Peyer's patch (tissue), 4 donors: ENCODE measurements at places on chromosomes 5 and 9. TPM values are rescaled to one million over a fixed set of nuclear protein-coding genes. Genes with fewer than 3 reads are reported as not detected.

The GNA14 gene
- total RNA-seq, result 6.7 TPM

The IL13 gene
- total RNA-seq, result not detected

The GABBR2 gene
- not detected for total RNA-seq

The SPINK4 gene
- total RNA-seq, result 297 TPM

GRCh38 chr5:94304146-94304545 lies 314.3 kb downstream of the KIAA0825 start:
- no peaks in the 10 kb centered on the region for H3K36me3 ChIP-seq
- no peak overlapping the region for H3K4me3 ChIP-seq

DNA sequence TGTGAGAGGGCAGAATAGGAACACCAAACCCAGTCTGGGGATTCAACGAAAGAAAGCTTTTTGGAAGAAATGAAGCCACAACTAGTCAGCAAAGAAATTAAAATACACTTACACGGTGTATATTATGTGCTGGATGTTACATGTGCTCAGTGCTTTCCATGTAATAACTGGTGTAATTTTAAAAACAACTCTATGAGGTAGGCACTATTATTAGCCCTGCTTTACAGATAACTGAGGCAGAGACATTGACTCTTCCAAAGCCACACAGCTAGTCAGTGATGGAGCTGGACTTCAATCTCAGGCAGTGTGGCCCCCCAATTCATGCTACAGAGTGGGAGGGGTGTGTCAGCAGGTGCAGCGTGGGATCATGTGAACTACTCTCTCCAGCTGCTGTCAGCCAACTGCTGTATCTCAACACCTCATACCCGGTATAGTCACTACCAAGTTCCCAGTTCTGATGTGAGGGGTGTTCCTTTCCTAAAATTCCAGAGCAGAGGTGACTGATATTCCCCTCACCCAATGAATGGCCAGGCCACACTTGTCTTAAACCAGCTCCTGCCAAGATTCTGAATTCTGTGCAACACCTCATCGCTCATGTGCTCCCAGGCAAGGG lies 33.8 kb upstream of the TJP2 start:
- no peaks in the 10 kb centered on the region for H3K27me3 ChIP-seq
- no peak overlapping the region for H3K4me3 ChIP-seq
- H3K27ac ChIP-seq, result no peak overlapping the region
- no peaks in the 10 kb centered on the region for H3K36me3 ChIP-seq
- peak; percentile 13 for DNase-seq

- no peaks in the 10 kb centered on the region for H3K27me3 ChIP-seq
- DNase-seq, result no peak
- H3K36me3 ChIP-seq, result no peaks in the 10 kb centered on the region
- H3K4me3 ChIP-seq, result no peak overlapping the region
- peaks cover 10% of the 10 kb centered on the region for H3K4me1 ChIP-seq
- H3K27ac ChIP-seq, result peak overlapping the region; percentile 13
Measured at GRCh38 chr5:150159741-150160179, 4.1 kb upstream of the PDGFRB start.

DNA sequence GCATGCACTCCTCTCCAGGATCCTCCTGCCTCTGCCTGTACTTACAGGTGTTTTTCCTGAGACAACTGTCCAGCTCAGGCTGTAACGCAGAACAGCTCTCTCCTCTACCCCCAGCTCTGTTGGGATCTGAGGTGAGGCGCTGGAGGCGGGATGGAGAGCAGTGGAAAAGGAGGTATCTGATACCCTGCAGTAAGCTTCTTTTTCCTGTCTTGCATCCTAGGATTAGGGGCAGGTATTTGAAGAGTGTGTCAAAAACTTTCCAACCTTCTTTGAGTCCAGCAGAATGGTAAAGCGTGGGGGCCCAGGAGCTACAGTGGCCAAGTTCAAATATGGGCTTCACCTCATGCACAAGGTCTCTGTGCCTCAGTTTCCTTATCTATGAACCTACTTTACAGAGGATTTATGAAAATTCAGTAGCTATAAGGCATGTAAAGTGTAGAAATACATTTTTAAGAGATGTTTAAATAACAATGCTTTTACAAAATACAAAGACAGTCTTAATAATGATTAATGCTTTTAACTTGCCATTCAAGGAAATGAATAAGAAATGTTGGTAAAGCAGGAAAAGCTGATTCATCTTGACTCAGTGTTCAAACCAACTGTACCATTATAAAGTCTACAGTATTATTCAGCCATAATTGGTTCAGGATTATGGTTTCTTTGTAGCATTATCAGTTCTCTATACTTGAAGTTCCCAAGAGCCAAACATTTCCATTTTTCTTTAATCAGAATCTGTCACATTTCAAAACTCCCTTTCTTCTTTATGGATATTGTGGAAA lies 26.1 kb downstream of the MAP1B start:
- no peaks in the 10 kb centered on the region for H3K36me3 ChIP-seq
- no peaks in the 10 kb centered on the region for H3K4me1 ChIP-seq
- no peak overlapping the region for H3K4me3 ChIP-seq
- DNase-seq, result no peak
- H3K27ac ChIP-seq, result no peak overlapping the region

DNA sequence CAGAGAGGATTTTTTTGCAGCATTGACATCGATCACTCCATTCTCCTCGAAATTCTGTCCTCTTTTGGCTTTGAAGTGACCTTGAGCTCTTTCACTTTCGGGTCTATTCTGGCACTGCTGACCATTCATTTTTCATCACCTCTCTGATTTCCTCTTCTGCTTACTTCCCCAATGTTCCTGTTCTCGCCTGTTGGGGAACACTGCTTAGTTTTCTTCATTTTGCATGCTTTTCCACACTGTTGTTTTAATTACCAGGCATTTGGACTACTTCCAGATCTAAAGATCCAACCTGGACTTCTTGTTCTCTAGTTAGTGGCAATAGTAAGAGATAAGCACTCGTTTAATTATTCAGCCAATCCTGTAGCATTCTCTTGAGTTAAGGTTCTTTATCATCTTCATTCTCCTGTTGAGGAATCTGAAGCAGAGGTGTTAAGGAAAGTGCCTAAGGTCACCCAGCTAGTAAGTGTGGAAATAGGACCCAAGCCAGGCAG lies 53.4 kb downstream of the MAN2A1 start:
- H3K27me3 ChIP-seq, result no peaks in the 10 kb centered on the region
- no peaks in the 10 kb centered on the region for H3K36me3 ChIP-seq
- no peaks in the 10 kb centered on the region for H3K4me1 ChIP-seq

DNA sequence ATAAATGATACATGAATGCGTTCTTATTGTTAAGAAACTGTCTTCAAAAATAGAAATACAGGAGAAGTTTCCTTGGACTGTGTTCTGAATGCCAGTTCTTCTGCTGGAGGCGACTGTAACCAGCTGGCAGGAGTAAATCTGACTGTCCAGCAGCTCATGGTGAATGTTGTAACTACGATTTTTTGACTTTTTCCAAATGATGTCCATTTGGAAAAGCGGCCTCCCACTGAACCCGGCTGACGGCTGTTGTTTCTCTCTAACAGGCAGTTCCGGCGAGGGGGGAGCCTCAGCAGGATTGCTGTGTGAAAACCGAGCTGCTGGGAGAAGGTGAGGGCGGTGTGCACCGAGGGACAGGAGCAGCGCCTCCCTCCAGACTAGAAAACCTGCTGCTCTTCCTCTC lies 91.9 kb downstream of the EHMT1 start:
- H3K4me1 ChIP-seq, result no peaks in the 10 kb centered on the region
- H3K36me3 ChIP-seq, result peaks cover 15% of the 10 kb centered on the region
- H3K4me3 ChIP-seq, result no peak overlapping the region
- no peak for DNase-seq
- H3K27ac ChIP-seq, result no peak overlapping the region
- H3K27me3 ChIP-seq, result no peaks in the 10 kb centered on the region

- DNase-seq, result no peak
- no peaks in the 10 kb centered on the region for H3K36me3 ChIP-seq
- no peaks in the 10 kb centered on the region for H3K27me3 ChIP-seq
- H3K27ac ChIP-seq, result no peak overlapping the region
- peaks cover 22% of the 10 kb centered on the region for H3K4me1 ChIP-seq
Measured at GRCh38 chr9:137462986-137463930, 4.1 kb upstream of the NSMF start.

GRCh38 chr5:92979716-92980115 lies 601.3 kb downstream of the NR2F1-AS1 start:
- H3K27ac ChIP-seq, result no peak overlapping the region
- no peak for DNase-seq
- no peaks in the 10 kb centered on the region for H3K36me3 ChIP-seq
- no peaks in the 10 kb centered on the region for H3K4me1 ChIP-seq
- H3K4me3 ChIP-seq, result no peak overlapping the region

- no peak overlapping the region for H3K27ac ChIP-seq
- DNase-seq, result no peak
- H3K36me3 ChIP-seq, result no peaks in the 10 kb centered on the region
- H3K27me3 ChIP-seq, result no peaks in the 10 kb centered on the region
Measured at GRCh38 chr9:22537721-22538120, 91.1 kb downstream of the DMRTA1 start.

DNA sequence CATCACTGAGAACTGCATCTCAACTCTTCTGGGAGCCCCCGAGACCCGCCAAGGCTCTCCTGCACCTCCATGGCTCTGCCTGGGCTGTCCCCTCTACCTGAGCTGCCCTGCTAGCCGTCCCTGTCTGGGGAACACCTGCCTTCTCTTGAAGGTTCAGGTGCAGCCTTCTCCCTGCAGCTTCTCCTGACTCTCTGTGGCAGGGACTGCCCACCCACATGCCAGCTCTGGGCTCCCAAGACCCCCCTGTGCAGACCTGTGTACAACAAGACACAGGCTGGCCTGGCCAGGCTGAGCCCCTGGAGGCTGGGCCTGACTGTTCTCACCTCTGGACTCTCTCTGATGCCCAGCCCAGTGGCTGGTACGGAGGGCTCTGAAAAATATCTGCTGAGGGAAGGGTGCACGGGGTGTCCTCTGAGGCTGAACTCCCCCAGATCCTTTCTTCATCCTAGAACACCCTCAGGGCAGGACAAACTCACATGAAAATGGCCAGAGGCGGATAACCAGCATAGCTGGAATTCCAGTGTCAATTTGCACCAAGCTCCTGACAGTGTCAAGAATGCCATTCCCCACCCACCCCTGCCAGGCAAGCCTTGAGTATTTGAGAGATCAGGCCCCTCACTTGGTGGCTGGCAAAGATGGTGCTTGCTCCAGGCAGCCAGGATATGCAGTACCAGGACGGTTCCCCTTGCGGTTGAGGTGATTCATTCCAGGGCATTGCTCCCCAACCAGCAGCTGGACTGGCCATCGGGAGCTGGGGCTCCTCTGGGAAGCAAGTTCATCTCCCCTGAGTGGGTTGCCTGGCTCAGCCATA lies 40.9 kb upstream of the SLC25A51 start:
- H3K36me3 ChIP-seq, result no peaks in the 10 kb centered on the region
- H3K4me3 ChIP-seq, result no peak overlapping the region
- DNase-seq, result no peak
- H3K4me1 ChIP-seq, result no peaks in the 10 kb centered on the region

DNA sequence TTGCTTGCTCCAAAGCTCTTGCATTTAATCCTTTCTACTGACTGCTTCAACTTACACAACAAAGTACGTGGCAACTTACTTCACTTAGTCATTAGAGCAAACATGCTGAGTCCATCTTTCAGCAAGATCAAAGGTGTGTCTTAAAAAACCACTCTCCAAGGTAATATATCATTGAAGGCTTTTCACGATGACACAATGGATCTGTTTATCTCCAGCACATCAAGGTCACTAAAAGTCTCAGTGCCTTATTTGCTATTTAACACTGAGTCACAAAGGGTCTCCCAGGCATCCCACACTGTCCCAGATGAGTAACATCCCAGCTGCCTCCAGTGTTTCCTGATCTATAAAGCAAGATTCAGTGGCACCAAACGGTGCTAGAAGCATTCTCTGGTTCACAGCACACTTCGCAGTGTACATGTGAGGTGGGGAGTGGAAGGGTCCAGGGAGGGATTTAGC lies 3.7 kb upstream of the CLK4 start:
- peaks cover under 1% of the 10 kb centered on the region for H3K4me1 ChIP-seq
- no peaks in the 10 kb centered on the region for H3K36me3 ChIP-seq
- H3K4me3 ChIP-seq, result no peak overlapping the region
- H3K27me3 ChIP-seq, result no peaks in the 10 kb centered on the region

DNA sequence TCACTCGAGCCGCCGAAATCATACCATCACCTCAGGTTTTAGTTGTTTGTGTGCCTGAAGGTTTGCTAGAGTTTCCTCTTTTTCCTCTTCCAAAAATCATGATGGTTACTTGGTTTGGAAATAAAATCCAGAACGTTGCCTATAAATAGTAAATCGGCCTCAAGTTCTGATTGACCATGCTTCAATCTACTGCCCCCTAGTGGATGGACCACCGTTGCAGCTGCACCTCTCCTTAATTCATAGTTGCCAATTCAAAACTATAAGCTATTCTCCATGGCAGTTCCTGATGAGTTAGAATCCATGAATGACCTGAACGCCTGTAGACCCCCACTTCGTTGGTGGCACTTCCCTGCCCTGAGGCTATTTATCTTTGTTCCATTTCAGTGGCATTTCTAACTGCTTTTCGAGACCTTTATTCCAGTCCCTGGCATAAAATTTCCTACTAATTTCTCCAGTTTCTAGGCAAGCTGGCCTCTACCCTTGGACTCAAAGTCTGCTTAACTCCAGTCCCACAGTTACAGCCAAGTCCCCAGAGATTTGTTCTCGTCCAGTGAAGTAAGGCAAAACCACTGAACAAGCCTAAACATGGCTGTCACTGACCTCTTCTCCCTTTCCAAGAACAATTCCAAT lies 422.6 kb downstream of the EFNA5 start:
- DNase-seq, result no peak
- no peaks in the 10 kb centered on the region for H3K27me3 ChIP-seq
